ENCODE measurements at places on chromosomes 13 and 19. TPM values are rescaled to one million over a fixed set of nuclear protein-coding genes. Genes with fewer than 3 reads are reported as not detected.

SLC1A6 gene
- not detected for total RNA-seq

VMAC gene
- total RNA-seq, result 2.8 TPM

GFY gene
- total RNA-seq, result not detected

CLEC4M gene
- not detected for total RNA-seq

KIR2DL4 gene
- total RNA-seq, result not detected

- peaks cover 54% of the 10 kb centered on the region for H3K4me1 ChIP-seq
- DNase-seq, result peak; percentile 54
- no peak overlapping the region for H3K27ac ChIP-seq
- peaks cover 32% of the 10 kb centered on the region for H3K27me3 ChIP-seq
Measured at GRCh38 chr19:13098277-13099072, 4.2 kb downstream of the LYL1 start.

GRCh38 chr13:112892426-112893206 is 76.4 kb upstream of the MCF2L start:
- H3K36me3 ChIP-seq, result no peaks in the 10 kb centered on the region
- peaks cover 6% of the 10 kb centered on the region for H3K27me3 ChIP-seq
- DNase-seq, result peak; percentile 3
- no peak overlapping the region for H3K27ac ChIP-seq
- no peak overlapping the region for H3K4me3 ChIP-seq

DNA sequence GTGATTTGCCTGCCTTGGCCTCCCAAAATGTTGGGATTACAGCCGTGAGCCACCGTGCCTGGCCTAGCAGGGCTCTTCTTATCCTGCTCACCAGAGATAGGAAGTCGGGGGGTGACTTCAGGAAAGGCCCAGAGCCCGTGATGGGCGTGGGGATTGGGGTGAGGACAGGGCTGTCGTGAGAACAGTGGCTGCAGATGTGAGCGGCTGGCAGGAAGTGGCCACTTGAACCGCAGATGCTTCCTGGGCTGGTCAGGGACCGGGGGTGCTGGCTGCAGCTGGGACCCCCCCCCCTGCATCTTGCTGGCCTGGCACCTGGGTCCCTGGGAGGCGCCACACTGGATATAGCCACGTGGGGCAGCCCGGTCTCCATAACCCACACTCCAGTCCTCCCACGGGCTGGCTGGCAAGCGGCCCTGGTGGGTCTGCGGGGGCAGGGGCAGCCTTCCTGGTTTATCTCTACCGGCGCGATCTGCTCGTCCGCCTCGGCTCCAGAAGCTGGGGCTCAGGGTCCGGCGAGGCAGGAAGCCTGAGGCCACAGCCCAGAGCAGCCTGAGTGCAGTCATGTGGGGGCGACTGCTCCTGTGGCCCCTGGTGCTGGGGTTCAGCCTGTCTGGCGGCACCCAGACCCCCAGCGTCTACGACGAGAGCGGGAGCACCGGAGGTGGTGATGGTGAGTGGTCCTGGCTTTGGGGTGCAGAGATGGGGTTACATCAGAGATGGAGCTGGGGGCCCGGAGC is at the start of gene F2RL3:
Gene F2RL3 (plus strand): TSS at position 371 of the 737 bp plus-strand sequence. CDS start 191 bp downstream, at position 562.
- H3K27ac ChIP-seq, result no peak within 1 kb of the TSS
- H3K4me1 ChIP-seq, result peaks cover 5% of the 10 kb centered on the region
- peaks cover 17% of the 10 kb centered on the region for H3K27me3 ChIP-seq
- H3K4me3 ChIP-seq, result no peak within 1 kb of the TSS
- no peak for DNase-seq

DNA sequence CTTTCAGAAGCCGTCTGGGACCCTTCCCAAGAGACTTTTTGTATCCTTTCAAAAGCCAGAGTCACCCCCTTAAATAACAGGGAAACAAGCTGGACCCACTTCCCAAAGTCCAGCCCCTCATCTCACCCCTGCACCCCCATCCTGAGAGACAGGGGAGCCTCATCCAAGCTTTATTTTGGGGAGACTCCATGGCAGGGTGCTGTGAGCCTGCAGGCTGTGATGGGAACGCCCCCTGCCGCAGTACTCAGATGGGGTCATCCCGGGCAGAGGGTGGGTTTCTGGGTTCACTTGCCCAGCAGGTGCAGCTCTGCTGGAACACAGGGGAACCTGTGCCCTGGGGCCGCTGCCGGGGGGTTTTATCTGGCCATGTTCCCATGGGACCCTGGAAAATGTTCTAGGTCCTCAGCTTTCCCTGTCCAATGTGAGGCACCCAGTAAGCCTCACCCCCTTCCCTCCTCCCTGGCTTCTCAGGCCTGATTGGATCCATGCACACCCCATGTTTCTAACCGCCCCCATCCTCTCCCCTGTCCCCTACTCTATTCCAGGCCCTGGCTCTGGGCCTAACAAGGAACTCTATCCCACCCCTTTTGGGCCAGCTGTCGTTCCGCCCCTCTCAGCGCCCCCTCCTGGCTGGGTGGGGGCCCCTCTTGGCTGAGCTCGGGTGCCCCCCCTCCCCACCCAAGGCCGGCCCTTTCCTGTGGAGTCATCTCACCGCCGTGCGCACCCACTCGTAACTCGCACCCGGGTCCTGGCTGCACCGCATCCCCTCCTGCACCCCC is 1.0 kb downstream of the HIF3A start:
- no peaks in the 10 kb centered on the region for H3K4me1 ChIP-seq
- no peak overlapping the region for H3K4me3 ChIP-seq
- peaks cover 20% of the 10 kb centered on the region for H3K27me3 ChIP-seq
- no peak for DNase-seq
- H3K36me3 ChIP-seq, result no peaks in the 10 kb centered on the region

Data from activated CD4-positive, alpha-beta T cell treated with anti-CD3 and anti-CD28 coated beads for 36 hours (primary cell).